Activated CD4-positive, alpha-beta T cell treated with anti-CD3 and anti-CD28 coated beads, Interleukin-2, Interleukin-6, amounts not matched to agents 100 ng/mL and 50 ng/mL, durations not matched to agents 16 hours and 8 hours (primary cell): ENCODE measurements at places on chromosomes 16 and 17.

GRCh38 chr17:41442739-41443138 is 2.0 kb upstream of the KRT38 start:
- no peak for DNase-seq

GRCh38 chr16:73771196-73772064 is 525.2 kb upstream of the PSMD7 start:
- DNase-seq = no peak

GRCh38 chr17:7632492-7632894 is 2.6 kb downstream of the SHBG start:
- DNase-seq = peak; percentile 52

- no peak for DNase-seq
Observed at GRCh38 chr17:83006515-83007455, 72.6 kb upstream of the METRNL start.

GRCh38 chr17:19237389-19238166 is 412 bp downstream of the EPN2 start:
- DNase-seq = peak; percentile 25

GRCh38 chr17:10633738-10634379 is 23.2 kb downstream of the MYH3 start:
- no peak for DNase-seq

DNA sequence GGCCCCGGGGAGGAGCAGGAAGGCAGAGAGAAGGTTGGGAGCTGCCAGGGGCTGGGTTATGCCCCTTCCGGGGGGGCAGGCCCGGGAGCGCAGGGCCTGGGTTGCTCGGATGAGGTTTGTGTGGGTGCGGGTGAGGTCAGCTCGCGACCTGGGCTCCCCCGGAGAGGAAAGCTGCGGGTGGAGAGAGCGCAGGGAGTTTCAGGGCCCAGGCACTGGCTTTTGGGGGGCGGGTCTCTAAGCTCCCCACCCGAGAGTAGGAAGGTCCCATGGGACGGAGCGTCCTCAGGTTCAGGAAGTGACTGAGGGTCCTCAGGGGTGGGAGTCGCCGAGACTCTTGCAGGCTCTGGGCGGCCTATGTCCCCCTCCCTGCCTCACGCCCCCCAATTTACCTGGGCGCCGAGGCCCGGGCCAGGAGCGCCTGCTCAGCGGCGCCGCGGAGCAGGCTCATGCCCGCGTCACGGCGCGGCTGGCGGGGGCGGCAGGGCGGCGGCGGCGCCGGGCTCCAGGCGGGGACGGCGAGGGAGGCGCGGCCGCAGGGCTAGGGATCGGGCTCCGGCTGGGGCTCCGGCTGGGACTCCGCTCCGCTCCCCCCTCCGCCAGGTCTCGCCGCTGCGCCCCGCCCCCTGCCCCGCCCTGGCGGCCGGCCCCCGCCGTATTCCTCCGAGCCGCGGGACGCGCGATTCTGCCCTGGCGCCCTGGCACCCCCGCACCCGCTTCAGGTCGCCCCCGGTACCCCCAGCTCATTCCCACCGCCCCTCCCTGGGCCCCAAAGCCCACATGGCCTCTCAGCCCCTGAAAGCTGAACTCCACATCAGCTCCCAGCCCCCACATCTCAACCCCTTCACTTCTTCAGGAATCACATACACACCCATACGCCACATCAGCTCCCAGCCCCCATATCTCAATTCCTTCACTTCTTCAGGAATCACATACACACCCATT is at the start of gene DOK4:
Gene DOK4 (minus strand): TSS at position 578 of the 942 bp plus-strand sequence. CDS start 6,986 bp downstream, outside the sequence.
- DNase-seq = peak; percentile 86

DNA sequence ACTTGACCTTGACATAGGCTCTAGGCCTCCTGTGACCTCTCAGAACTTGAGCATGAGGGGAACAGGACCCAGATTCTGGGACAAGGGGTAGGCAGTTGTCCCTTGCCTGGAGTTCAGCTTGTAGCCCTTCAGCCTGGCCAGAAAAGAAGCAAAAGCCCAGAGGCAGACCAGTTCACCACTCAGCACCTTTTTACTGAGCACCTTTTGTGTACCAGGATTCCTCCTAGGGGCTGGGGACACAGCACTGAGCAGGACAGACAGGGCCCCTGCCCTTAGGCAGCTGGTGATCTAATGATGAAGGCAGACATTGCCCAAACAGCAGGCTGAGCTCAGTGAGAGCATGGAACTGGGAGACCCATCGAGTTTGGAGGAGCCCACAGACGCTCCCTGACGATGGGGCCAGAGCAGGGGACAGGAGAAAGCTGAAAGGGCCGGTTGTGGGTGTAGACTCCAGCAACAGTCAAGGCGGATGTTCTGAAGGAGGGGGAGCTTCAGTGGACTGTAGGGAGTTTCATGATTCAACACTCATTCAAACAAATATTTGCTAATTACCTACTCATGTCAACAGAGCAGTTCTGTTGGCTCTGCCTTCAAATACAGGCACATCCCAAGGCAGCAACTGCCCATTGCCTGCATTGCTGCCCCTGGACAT is 32.0 kb downstream of the SBK1 start:
- DNase-seq = no peak

DNA sequence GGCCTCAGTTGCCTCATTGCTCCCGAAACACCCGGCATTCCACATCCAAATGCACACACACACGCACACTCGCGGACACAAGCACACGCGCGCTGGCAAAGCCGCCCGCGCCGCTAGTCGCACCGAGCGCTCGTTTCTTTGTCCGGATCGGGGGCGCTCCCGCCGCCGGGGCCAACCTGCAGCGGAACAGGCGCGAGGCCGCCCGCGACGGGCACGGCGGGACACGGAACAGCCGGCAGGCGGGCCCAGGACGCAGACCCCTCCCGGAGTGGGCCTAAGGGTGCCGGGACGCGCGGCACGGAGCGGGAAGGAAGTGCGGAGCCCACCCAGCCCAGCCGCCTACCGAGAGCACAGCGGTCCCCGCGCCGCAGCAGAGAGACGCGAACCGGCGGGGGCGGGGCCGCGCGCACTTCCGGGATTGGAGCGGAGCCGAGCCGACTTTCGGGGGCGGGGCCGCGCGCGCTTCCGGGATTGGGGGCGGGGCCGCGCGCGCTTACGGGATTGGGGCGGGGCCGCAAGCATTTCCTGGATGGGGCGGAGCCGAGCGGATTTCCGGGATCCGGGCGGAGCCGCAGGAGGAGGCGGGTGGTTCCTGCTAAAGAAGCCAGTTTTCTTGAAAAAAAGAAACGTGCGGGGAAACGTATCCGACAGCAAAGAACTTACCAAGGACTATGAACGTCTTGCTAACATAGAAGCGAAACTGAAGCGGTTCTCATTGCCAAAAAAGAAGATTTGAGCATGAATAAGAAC is at the start of gene CYBC1:
Gene CYBC1 (minus strand): TSS at position 396 of the 750 bp plus-strand sequence. CDS start 1,498 bp downstream, outside the sequence.
- DNase-seq = peak; percentile 97
